SK-MEL-5 (cell line): ENCODE measurements at places on chromosomes 4 and X. TPM values are rescaled to one million over a fixed set of nuclear protein-coding genes. Genes with fewer than 3 reads are reported as not detected.

DNA sequence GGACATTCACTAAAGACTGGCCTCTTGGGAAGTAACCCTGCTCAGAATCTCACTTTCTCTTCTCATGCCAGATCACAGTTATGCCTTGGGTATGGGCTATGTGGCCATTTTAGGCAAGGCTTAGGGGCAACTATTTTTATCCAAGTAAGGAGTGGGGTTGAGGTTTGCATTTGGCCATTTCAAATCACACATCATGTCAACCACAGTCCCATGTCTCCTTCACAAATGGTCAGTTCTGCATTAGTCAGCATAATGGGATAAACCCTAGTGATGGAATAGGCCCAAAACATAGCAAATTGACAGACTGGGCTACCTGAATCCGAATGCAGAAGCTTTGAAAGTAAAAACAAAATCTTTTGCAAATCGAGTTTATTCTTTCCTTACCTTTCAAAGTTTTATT is 827 bp upstream of the RTL3 start:
- no peak for DNase-seq

DNA sequence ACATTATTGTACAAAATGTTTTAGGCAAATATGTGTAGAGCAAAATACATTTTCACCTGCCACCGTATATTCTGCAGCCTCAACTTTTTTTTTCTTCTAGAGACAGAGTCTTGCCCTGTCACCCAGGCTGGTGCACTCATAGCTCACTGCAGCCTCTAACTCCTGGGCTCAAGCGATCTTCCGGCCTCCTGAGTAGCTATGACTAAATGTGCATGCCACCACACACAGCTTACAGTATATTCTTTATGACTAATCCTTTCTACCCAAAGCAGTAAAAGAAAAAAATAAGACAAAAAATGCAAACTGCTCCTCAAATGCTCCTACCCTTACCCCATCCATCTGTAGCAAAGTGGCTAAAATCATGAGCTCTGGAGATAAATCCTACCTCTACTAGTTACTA is 426.3 kb downstream of the KCNIP4 start:
- no peak for DNase-seq

DNA sequence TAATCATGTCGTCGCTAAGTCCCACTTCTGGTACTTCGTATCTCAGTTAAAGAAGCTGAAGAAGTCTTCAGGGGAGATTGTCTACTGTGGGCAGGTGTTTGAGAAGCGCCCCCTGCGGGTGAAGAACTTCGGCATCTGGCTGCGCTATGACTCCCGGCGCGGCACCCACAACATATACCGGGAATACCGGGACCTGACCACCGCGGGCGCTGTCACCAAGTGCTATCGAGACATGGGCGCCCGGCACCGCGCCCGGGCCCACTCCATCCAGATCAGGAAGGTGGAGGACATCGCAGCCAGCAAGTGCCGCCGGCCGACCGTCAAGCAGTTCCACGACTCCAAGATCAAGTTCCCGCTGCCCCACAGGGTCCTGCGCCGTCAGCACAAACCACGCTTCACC is 11.3 kb downstream of the PNCK start:
- no peak for DNase-seq

DNA sequence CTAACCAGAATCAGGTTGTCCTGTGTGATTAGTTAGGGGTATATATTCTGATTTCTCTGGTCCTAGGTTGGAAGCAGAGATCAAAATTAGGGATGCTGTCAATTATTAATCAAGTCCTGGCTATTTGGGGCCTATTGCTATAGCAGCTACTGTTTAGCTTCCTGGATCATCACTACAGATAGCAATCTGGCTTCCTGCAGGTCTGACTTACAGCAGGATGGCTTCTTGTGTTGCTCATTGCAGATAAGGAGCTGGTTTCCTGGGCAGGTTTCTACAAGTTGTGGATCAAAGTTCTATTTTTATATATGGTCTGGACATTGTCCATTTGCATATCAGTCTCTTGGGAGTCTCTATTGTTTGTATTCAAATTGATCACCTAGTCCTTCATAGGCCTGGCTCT is 57.7 kb upstream of the C4orf54 start:
- DNase-seq, result no peak

GRCh38 chrX:30895370-30895769 is 6.3 kb upstream of the TAB3 start:
- DNase-seq, result peak; percentile 30

SHROOM2 gene
- 3.5 and 4.4 TPM in 2 replicates for total RNA-seq

CXCL11 gene
- total RNA-seq, result 0.26 TPM in 1 of 2 replicates, not detected in the other

PDE5A gene
- total RNA-seq, result 7.9 and 8.2 TPM in 2 replicates

- DNase-seq, result no peak
Measured at GRCh38 chrX:67384403-67384802, 159.4 kb upstream of the AR start.

PI4K2B gene
- total RNA-seq, result 9.1 and 10.3 TPM in 2 replicates

DNA sequence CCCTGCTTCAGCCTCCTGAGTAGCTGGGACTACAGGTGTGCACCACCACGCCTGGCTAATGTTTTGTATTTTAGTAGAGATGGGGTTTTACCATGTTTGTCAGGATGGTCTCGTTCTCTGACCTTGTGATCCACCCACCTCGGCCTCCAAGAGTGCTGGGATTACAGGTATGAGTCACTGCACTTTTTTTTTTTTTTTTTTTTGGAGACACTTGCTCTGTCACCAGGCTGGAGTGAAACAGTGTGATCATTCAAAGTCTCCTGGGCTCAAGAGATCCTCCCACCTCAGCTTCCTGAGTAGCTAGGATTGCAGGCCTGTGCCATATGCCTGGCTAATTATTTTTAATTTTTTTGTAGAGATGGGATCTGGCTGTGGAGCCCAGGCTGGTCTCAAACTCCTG is 338.8 kb downstream of the PPP3CA start:
- DNase-seq, result no peak

GRCh38 chr4:80989921-80990544 is 40.5 kb upstream of the BMP3 start:
- peak; percentile 66 for DNase-seq

DNA sequence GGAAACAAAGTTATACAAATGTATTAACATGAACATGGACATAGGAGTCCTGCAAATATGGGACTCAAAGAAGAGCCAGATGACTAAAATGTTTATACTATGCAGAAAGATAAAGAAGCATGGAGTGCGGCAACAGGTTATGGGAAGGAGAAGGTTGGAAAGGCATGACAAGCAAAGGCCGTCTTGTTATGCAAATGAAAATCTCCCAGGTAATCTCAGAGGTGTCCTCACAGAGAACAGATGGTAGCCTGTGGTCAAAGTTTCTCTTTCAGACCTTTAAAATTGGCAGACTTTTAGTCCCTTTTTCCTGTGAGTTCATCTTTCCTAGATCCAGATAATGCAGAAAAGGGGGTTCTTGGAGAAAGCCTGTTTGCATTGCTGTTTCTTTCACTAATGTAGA is 116.4 kb upstream of the BEND4 start:
- no peak for DNase-seq

DNA sequence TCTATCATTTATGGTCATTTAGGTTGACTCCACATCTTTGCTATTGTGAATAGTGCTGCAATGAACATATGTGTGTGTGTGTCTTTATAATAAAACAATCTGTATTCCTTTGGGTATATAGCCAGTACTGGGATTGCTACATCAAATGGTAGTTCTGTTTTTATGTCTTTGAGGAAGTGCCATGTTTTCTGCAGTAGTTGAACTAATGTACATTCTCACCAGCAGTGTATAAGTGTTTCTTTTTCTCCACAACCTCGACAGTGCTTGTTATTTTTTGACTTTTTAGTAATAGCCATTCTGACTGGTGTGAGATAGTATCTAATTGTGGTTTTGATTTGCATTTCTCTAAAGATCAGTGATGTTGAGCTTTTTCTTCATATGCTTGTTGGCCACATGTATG is 80.5 kb downstream of the ARHGAP6 start:
- DNase-seq, result no peak

DNA sequence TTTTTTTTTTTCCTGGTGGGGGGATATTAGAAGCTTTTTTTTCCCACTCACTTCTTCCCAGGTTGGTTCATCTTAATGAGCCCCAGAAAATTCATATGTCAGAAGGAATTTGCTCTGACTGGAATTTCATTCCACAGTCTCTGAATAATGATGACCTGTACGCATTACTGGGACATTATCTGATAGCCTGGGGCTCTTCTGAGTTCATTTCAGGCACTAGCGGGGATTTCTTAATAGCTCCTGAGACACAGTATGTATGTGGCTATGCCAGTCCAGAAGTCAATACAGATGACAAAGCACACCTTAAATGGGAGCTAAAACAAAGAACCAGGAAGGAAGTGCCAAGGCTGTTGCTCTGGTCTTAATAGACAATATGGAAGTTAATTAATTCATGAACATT is 295.2 kb upstream of the IGFBP7 start:
- no peak for DNase-seq

TMEM31 gene
- not detected in 2 replicates for total RNA-seq

GRCh38 chr4:123562994-123563750 is 166.6 kb downstream of the SPRY1 start:
- no peak for DNase-seq

DNA sequence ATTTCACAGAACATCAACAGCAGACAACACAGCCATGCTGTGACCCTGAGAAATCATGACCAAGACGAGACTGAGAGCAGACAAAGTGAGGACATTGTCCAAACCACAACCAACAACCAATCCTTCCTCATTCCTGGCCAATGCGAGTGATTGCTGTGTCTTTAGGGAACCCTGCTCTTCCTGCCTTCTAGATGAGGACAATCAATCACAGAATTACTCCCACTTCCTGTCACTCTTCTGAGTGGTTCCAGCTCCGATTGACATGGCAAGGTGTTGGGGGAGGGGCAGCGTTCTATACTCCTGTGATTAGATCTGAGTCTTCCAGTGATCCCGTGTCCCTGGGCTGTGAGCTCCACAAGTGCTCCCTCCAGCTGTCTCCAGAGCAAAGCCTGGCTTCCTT is 227.8 kb downstream of the STIM2 start:
- no peak for DNase-seq

MAP3K15 gene
- total RNA-seq, result 0.19 and 0.66 TPM in 2 replicates

PPBP gene
- not detected in 2 replicates for total RNA-seq

- DNase-seq, result no peak
Measured at GRCh38 chrX:63934791-63935190, 149.8 kb upstream of the ARHGEF9 start.

GRCh38 chrX:143661286-143661685 is 25.4 kb upstream of the SLITRK4 start:
- DNase-seq, result no peak

TAF7L gene
- 1.1 and 3.0 TPM in 2 replicates for total RNA-seq

DNA sequence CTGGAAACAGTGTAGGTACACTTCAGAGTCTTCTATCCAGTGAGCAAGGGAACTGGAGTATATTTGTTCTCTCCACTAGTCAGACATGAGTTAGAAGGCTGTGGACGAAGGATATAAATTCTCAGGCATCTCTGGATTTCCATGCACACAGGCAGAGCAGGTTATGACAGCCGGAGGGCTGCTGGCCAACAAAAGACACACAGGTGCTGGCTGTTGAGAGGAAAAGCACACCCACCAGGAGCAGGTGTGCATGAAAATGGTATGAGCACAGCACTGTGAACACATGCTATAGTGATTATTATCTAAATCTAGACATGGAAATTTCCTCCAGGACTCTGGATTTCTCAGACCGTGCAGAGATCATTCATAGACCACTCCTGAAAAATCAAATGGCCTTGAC is 444.7 kb upstream of the RPS6KA3 start:
- no peak for DNase-seq

MID1IP1 gene
- total RNA-seq, result 41.4 and 43.0 TPM in 2 replicates

CXCL10 gene
- total RNA-seq, result not detected in 2 replicates

MYL5 gene
- 2.7 and 3.3 TPM in 2 replicates for total RNA-seq

GRCh38 chr4:156138781-156139280 is 185.2 kb upstream of the CTSO start:
- no peak for DNase-seq

DNA sequence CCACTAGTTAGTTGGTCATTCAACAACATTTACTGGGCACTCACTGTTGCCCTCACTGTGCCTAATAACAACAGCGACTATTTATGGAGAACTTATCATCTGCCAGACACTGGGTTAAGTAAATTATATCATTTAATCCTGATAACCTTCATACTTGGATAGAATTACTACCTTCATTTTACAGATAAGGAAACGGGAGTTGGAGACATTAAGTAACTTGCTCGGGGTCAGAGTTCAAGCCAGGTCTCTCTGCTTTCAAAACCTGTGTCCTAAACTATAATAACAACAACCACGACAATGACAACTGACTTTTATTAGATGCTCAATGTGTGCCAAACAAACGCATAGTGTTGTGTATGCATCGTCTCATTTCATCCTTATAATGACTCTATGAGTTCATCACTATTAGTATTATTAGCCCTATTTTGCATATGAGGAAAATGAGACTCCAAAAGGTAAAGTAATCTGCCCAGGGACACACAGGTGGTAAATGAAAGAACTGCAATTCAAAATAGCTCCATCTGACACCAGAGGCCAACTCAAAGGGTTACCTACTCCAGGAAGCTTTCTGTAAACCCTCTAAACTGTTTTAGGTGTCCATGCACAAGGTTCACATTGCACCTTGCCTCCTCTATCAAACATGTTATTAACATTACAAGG is 98.4 kb upstream of the ACSL4 start:
- no peak for DNase-seq

- DNase-seq, result no peak
Measured at GRCh38 chr4:152232271-152232670, 303.6 kb downstream of the FBXW7 start.

IGFBP7 gene
- total RNA-seq, result 210 and 214 TPM in 2 replicates

GRCh38 chrX:92232182-92232581 is 453.0 kb downstream of the PCDH11X start:
- DNase-seq, result peak; percentile 33

DCAF4L1 gene
- 0.18 and 0.21 TPM in 2 replicates for total RNA-seq

DNA sequence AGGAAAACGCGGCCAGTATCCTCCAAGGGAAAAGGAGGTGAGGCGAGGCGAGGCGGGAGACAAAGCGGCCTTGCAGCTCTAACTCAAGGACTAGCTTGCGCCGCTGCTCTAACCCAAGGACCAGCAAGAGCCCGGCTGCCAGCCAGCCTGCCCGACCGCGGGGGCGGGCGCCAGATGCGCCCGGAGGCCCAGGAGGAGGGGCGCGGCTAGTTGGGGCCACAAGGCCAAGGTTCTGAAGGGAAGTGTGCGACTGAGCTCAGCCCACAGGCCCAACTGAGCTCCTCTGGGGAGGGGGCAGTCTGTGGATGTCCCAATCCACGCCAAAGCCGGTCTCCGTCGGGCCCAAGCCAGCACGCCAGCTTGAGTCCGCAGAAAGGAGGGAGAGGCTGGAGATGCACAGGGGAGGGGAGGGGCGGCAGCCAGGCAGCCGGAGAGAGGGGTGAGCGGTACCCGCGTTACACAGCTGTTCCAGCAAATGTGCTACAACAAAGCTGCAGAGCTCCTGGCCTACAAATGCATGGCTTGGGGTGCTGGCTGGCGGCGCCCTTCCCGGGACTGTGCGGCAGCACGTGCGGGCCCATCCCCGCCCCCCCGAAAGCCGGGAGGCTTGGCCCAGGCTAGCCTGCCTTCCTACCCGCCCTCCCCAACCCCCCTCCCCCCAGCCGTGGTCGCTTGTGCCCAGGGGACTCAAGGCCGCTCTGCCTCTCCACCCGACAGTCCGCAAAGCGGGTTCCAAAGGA is 637 bp downstream of the AMER1 start:
- peak; percentile 6 for DNase-seq

CDKL2 gene
- not detected in 2 replicates for total RNA-seq

- no peak for DNase-seq
Measured at GRCh38 chrX:47226071-47226470, 6.7 kb upstream of the USP11 start.

CFAP47 gene
- 0.19 TPM in 1 of 2 replicates, not detected in the other for total RNA-seq

RBMXL3 gene
- total RNA-seq, result not detected in 2 replicates

- DNase-seq, result peak; percentile 50
Measured at GRCh38 chr4:51843309-51844152, 578 bp downstream of the DCUN1D4 start.

- DNase-seq, result no peak
Measured at GRCh38 chr4:168652755-168653154, 155.9 kb downstream of the PALLD start.

- no peak for DNase-seq
Measured at GRCh38 chrX:18016941-18017340, 155.8 kb upstream of the RAI2 start.
